ENCODE measurements at places on chromosomes 13 and 19.
A peak's percentile ranks its signal among the peaks of the same experiment; 100 is the strongest.

DNA sequence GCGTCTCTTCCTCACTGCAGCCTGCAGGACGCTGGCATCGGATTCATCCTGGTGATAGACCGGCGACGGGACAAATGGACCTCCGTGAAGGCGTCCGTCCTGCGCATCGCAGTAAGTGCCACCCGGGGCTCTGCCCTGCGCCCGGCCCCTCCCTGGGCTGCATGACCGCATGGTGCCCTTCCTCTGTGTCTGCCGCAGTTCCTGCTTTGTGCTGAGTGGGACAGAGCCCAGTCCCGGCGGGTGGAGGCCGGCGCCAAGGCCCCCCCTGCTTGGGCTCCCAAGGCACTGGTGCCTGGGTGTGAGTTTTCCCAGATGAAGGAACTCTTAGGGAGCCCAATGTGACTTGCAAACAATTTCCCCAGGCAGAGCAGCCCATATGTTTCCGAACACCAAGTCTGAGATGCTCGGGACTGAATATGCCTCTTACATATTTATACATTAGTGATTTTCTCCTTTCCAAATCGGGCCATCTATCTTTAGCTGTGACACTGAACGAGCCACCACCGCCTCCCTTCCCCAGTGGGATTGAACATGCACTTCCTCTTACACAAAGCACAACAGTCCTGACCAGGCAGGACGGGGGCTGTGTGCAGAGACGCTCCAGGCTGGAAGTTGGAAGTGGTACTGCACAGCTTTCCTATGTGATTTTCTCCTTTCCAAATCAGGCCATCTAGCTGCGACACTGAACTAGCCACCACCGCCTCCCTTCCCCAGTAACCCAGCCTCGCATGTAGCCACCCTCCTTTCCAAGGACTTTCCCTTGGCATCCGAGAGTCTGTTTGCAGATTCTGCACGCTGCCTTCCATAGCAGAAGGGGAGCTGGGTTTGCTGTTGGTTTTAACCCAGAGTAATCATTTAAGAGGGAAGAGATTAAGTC is 60.1 kb upstream of the F7 start:
- peak; percentile 13 for DNase-seq

DNA sequence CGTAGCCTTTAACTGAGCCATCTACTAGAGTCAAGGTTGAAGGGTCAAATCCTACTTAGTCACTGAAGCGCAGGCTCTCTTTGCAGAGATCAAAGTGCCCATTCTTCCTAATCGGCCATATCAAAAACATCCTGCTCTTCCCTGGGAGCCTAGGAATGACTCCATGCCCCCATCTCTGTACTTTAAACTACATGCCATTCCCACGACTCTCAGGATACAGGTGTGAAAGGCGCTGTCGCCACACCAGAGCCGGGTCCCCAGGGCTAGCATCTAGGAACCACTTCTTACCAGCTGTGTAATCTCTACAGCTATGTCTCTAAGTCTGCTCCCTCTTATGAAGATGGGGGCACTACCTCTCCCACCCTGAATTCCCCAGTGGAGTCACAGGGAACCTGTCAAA is 22.3 kb downstream of the IRS2 start:
- DNase-seq = no peak

- peak; percentile 24 for DNase-seq
Measured at GRCh38 chr19:29260477-29261317, 47.7 kb upstream of the UQCRFS1 start.

GRCh38 chr13:106491463-106491862 is 44.0 kb downstream of the EFNB2 start:
- DNase-seq = no peak

DNA sequence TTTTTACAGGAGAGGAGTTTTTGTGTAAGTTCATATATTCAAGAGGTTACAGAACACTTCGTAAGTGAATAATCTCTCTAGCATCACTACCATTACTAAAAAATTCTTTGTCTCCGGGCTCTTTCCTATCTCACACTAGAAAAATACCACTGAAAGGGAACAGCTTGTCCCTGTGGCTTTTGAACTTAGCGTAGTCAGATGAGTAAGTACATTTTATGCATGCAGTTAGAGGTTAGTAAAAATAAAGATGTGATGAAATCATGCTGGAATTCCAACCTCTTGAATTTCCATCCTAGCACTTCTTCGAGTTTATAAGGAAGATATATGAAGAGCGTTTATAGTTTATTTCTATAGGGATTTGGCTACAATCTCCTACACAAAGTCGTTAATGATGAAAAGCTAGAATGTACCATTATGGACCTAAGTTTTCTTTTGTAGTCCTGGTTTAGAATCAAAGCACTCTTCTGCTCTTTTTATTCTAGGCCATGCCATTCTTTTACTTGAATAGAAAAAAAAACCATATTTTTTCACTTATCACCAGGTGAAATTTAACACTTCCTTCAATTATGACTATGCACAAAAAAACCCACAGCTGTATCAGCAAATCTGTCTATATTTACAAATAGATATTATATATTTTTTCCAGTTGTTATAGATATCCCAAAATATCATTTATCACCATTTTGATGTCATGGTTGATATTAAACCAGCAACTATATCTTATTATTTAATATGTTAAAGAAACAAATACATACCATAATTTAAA is 139.9 kb upstream of the PCDH9 start:
- DNase-seq = no peak

- DNase-seq = no peak
Measured at GRCh38 chr19:30159636-30160035, 212.5 kb upstream of the ZNF536 start.

DNA sequence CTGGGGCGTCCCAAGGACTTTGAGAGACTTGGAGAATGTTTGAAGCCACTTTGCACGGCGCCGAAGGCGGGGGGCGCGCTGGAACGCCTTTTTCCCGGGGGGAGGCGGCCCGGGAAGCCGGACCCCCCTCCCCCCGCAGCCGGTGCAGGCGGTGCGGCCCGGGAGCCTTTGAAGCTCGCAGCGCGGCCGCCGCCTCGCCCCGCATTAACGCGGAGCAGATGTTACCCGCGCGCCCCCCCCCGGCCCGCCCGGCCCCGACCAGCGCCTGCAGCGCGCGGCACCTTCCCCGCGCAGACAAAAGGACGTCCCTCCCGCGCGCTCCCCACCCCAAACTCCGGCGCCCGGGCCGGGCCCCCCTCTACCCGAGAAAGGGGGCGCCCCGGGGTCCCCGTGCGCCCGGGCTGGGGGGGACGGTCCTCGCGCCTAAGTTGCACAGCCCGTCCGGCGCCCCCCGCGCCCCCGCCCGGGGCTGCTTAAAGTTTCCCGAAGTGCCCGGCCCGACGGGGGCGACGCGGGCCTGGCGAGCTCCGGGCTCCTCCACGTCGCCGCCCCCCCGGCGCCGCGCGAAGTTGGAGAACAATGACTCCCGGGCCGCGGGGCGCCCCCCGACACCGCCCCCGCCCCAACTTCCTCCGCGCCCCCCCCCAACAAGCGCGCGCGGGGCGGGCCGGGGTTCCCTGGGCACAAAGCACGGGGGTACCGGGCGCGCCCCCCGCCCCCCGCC is 685 bp downstream of the TCF3 start:
- no peak for DNase-seq

DNA sequence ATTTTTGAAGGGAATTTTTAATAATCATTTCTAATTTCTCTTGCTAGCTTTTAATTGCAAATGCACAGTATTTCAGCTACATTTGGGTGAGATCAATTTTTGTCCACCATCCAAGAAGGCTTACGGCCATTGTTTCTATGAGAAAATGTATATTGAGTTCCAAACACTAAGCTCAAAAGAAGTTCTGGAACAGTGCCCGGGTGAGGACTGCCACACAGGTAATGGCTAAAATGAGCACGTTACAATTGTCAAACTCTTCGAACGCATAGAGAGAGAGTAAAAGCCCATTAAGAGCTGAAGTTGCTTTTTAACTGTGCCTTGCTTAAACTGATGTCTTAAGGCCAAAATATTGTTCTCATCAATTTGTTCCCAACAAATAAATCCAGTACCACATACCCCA is 755.0 kb downstream of the DIAPH3 start:
- no peak for DNase-seq

GRCh38 chr13:31045286-31046081 is 113.0 kb downstream of the TEX26 start:
- peak; percentile 72 for DNase-seq
